ENCODE measurements at places on chromosomes 6 and 20.
A peak's percentile ranks its signal among the peaks of the same experiment; 100 is the strongest.

GRCh38 chr6:158666628-158667359 lies 16.9 kb downstream of the SYTL3 start:
- no peak for DNase-seq

DNA sequence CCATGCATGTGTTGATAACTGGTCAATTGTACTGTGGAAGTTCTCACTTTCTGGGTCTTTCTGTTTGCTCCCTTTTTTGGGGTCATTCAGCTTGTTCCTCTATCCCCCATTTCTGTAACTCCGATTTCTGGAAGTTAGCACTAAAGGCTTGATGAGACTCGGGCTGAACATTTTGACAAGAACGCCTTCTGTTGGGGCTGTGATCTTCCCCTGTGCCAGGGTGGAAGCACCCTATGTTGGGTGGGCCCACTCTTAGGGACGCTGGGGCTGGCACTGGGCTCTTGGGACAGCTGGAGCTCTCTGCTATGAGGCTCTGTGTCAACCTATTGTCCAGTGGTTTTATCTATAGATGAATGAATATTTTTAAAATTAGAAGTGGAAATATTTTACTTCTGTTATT lies 60.1 kb upstream of the FRMD1 start:
- DNase-seq = peak; percentile 1

GRCh38 chr6:134331256-134331655 lies 13.3 kb upstream of the SGK1 start:
- DNase-seq = no peak

- no peak for DNase-seq
Measured at GRCh38 chr6:73028124-73028766, 197.1 kb downstream of the KHDC1L start.

- no peak for DNase-seq
Measured at GRCh38 chr6:28081486-28081751, 1.1 kb downstream of the ZNF165 start.

- no peak for DNase-seq
Measured at GRCh38 chr6:166395351-166395750, 12.6 kb upstream of the MPC1 start.

DNA sequence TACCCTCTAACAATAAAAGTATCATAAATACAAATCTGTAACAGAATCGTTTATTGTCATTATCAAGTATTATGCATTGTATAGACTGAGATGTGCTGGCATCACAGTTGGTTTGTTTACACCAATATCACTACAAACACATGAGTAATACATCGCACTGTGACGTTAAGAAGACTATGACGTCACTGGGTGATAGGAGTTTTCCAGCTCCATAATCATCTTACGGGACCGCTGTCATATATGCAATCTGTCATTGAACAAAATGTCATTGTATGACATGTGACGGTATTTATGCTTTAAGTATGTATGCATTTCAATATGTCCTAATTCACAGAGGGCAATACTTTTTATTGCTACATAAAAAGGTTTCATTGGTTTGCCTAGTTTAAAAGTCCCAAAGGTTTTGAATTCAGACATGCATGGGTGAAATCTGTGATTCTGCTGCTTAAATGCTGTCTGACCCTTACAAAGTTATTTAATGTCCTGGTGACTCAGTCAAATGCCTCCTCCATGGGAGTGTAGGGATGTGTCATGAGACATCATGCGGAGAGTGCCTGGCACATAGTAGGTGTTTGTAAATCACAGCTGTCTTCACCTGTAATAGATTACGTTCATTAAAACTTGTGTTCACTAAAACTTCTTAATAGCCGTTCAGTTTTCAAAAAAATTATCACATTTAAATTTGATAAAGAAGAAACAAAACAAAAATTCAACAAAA lies 160.7 kb upstream of the PDE10A start:
- no peak for DNase-seq

DNA sequence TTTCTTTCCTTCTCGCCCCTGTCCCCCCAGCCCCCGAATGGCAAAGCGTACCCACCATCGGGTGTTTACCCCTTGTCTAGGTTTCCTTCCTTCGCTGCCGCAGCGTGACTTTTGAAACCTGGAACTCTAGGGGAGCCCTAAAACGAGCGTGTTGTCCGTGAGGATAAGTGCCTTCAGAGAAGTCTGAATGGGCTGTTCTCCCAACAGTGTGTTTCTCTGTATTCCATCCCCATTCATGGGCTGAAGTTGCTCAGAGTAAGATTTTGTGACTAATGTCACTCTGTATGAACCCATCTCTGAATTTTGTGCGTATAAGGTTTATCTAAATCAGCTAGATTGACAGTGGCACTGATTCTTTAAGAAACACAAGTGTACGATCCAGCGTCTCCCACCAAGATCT lies 949 bp downstream of the MACROD2 start:
- DNase-seq = no peak

- DNase-seq = no peak
Measured at GRCh38 chr6:142765306-142765705, 179.7 kb downstream of the HIVEP2 start.

DNA sequence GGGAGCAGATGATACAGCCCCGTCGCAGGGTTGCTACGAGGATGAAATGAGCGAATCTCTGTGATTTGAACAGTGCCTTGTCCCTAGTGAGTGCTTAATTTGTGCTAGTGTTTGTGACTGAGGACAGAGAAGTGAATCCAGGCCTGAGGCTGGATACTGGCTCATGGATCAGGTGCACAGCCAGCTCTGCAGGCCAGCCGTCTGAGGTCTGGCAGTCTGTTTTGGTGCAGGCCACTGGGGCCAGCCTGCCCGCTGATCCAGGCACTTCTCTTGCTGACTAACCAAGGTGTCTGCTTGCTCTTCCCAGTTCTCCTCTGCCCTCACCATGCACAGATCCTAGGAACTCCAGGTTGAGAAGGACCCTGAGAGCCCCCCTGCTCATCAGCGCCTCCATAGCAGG lies 181.0 kb downstream of the LRFN2 start:
- no peak for DNase-seq

DNA sequence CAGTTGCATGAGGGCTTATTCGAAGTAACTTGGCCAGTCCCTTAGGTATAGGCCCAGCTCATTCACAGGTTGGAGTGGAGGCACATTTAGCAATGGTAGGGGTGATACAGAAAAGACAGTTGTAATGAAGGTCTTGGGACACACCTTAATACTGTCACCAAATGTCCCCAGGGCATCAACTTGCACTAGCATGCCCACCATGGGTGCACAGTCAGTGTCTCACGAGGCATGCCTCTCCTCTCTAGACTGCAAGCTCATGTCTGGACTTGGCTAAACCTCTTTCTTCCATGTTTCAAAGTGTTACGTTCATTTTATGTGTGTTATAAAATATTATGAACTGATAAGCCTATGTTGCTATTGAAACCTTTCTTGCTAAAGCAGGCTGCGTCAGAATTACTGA lies 124.0 kb upstream of the ECI2 start:
- no peak for DNase-seq

- no peak for DNase-seq
Measured at GRCh38 chr20:59743767-59744485, 139.6 kb downstream of the PHACTR3 start.

GRCh38 chr6:94698773-94699172 lies 878.6 kb upstream of the MANEA start:
- no peak for DNase-seq

DNA sequence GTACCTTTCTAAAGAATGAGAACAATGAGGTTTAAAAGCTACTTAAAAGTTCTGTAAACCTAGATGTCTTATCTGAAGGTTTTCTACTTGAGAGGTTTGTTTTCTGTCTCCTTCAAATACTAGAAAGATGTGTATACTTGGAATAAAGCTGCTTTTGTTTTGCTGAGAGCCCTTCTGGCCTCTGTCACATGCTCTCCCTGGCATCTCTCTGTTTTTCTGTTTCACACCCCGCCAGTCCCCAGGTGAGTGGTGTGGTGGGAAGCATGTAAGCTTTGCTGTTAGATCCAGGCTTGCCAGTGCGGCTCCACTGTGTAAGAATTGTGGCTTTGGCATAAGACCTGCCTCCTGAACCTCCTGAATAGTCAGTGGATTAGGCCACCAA lies 56.8 kb downstream of the SNX9 start:
- peak; percentile 45 for DNase-seq

DNA sequence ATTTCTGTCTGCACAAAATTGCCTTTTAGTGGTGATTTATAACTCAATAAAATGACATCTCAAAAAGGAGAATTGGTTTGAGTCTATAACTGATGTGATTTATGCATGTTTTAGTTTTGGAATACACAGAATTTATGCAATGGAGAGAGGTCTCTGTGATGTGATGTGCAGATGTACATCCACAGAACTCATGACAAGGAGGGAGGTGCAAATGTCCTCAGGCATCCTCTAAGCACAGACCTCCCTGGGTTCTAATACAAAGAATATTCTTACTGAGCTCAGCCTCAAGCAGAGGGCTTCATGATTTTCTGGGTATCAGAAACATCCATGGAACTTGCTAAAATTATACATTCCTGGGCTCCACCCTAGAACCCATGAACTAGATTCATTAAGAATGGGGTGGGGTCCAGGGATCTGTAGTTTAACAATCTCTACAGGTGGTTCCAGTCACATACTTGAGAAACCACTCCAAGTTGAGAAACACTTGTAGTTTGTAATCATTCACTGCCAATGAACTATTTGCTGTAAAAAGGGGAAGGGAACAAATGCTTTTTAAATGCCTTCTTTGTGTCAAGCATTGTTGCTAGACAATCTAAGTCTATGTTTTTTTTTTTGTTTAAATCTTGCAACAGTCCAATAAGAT lies 60.2 kb upstream of the NEDD9 start:
- no peak for DNase-seq

- DNase-seq = no peak
Measured at GRCh38 chr20:59412875-59413284, 112.5 kb downstream of the EDN3 start.

- peak; percentile 61 for DNase-seq
Measured at GRCh38 chr20:31637660-31638059, at the start of gene COX4I2. TSS of gene COX4I2 (plus strand) at chr20:31637912. CDS start at chr20:31639018, 1,106 bp downstream.

DNA sequence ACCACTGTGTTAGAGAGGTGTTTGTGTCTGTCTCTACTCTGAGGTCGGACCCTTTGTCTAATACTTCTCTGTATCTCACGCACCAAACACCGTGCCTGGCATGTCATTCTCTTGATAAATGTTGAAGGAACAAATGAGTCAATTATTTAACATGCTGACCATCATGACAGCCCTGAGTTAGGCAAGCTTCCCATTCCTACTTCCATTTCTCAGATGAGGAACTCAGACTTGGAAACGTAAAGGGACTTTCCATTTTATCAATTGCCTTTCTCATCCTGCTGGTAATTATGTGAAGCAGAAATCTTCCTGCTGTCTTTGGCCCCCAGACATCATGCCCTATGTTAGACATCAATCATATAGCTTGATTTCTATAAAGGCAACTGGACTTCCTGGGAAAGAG lies 227.0 kb upstream of the ECI2 start:
- no peak for DNase-seq

GRCh38 chr6:52482903-52483670 lies 62.9 kb downstream of the EFHC1 start:
- no peak for DNase-seq

DNA sequence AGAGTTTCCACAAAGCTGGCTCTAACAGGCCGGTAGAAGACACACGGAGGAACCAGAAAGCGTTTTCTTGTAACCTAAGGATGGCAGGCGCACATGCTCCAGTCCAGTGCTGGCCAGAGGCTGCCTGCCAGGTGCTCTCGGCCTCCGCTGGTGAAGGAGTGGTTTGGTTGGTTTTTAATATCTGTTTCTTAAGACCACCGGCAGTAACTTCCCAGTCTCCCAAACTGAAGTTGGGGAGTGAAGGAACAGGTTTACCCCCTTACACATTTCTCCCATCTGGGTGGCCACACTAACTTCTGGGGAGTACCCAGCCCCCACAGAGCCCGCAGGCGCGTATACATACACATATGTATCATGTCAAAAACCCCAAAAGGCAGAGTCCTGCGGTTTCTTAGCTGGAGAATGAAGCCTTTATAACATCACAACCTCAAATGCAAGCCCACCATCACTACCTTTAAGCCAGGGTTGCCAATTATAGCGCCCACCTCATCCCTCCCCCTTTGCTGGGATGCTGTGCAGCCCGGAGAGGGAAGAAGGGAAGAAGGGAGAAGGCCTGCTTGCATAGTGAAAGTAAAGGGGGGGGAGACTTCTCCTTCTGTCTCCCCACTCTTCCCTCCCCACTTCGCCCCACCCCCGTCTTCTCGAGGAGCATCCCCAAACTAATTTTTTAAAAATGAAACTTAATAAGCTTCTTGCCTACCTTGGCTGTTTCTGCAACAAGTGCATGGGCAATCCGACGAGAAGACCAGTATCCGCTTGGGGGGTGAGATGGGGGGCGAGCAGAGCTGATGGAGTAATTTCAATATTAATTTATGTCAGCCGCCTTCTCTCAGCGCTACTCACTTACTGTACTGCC lies 1.0 kb downstream of the TRERF1 start:
- DNase-seq = no peak

DNA sequence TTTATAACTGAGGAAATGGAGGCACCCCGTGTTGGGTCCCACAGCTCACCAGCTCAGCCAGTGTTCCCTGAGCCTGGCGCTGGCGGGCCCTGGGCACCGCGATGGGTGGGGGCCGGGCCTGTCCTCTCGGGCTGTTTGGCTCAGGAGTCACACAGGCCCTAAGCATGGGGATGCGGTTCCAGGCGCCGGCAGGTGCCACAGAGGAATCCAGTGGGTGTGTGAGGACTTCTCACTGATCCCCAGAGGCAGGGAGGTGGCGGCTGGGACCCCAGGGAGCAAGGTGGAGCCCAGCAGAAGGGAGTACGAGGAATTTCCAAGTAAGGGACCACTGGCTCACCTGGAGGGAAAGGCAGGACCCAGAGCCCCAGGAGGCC lies 57.5 kb downstream of the IRF4 start:
- DNase-seq = peak; percentile 34

DNA sequence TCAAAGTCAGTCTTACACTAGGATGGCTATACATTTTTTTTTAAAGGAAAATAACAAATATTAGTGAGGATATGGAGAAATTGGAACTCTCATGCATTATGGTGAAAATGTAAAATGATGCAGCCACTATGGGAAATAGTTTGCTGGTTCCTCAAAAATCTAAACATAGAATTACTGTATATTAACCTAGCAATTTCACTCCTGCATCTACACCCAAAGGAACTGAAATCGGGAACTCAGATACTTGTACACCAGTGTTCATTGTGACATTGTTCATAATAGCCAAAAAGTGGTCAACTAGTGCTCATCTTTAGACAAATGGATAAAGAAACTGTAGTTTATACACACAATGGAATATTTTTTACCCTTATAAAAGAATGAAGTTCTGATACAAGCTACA lies 110.7 kb downstream of the UTRN start:
- no peak for DNase-seq

- DNase-seq = peak; percentile 71
Measured at GRCh38 chr6:130760006-130760405, 67.2 kb upstream of the SMLR1 start.

- no peak for DNase-seq
Measured at GRCh38 chr6:170453586-170454511, 99.3 kb downstream of the PSMB1 start.

DNA sequence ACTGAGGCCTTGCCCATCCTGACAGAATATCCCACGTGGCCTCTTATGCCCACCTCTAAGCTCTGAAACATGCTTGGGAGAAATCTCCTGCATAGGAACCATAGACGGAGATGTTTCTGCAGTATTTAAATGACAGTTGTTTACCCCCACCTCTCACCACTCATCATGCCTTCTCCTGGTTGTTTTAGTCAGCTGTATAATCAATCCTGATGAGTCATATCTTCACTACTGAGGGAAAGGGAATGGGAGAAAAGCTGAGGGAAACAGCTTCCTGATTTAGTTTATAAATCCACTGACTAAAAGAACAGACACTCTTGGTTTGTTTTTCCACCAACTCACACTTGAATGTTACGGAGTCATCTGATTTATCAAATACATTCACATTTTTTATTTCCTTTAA lies 113.2 kb upstream of the TENT5A start:
- no peak for DNase-seq

- DNase-seq = no peak
Measured at GRCh38 chr20:62452475-62453095, 23.2 kb downstream of the GATA5 start.

All from D341Med (cell line).